Prostate gland (tissue), 2 donors: ENCODE measurements at places on chromosomes 13 and 19. TPM values are rescaled to one million over a fixed set of nuclear protein-coding genes. Genes with fewer than 3 reads are reported as not detected.

DNA sequence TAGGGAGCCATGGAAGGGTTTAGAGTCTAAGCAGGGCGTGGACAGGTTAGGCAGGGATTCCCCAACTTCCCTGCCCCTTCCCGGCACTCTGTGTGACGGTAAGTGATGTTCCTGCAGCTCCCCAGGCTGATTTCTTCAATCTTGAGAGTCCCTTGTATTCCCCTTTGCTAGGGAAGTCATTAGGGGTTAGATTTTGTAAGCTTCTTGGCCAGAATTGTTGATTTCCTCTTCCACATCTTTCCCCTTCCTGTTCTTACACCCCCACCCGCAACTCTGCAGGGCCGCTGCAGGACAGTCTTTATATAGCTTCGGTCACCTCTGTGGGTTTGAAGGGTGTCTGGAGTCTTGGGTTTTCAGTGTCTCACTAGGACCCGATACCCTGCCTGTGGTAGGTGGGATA is 10.6 kb upstream of the ADGRE1 start:
- DNase-seq: no peak

Gene ZNF14
- 9.9 TPM for total RNA-seq

DNA sequence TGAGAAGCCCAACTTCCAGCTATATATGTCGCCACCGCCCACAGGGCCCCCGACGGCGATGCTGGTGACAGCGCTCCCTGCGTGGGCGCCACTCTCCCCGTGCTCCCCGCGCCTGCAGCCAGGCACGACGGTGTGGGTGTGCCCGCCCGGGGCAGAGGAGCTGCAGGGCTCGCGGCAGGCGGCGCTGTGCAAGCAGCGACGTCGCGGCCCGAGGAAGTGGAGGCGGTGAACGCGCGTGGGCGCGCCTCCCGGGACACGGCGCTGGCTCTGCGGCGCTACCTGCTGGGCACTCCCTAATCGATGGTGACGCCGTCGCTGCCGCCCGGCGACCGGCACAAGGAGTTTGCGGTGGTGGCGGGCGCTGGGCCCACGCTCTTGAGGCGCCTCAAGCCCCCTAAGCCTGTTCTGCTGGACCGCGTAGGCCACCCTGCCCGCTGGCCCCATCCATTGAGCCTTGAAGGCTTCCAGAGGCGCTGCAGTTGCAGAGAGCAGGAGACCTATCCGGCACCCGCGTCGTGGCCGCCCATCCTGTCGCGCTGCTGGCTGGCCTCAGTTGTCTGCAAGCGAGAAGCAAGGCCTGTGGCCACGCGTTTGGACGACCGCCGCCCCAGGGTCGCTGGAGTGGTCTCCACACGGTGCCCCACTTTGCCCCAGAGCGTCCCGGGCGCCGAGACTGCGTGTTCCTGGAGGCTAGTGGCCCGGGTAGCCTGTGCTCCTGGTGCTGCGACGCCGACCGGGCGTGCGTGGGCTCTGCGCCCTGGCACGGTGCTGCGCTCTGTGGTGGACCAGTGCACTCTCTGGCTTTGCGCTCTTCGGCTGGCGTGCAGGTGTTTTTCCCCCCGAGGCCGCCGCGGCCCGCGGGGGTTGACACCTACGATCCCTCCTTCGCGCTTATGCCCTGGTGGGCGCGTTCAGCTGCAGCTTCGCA is 23.1 kb downstream of the LRFN3 start:
- no peak for DNase-seq

Gene B3GNT3
- total RNA-seq: 11.9 TPM

DNA sequence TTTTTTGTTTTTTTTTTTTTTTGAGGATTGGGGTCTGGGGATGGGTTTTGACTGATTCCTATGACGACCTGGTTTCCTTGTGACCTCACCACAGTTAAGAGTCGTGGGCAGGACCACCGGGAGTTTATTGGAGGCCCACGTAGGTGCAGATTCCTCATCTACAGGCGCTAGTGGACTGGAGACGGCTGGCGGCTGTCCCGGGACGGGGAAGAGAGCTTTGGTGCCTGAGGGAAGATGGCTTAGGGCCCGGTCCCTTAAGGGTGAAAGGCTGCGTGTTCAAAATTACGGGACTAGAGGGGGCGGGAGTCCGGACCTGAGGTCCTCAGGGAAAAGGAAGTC is 682 bp upstream of the TEAD2 start:
- DNase-seq: peak; percentile 19

DNA sequence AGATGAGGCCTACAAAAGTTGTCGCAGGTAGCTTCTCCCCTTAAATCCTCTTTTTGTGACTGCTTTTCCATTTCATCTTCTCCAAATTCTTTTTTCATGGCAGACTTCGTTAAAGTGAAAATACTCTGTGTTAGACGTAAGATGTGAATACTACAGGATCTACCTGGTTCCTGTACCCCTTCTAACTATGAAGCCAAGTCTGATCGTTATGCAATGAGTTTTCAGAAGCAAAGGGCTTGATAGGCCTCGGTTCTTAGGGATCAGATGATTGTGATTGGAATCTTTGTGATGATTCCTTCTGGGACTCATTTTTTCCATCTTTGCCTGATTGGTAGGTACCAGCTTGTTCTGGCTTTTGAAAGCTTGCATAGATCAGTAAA is 86.9 kb downstream of the PCCA start:
- DNase-seq: no peak

Gene DPF1
- total RNA-seq: not detected

Gene CEACAM16
- not detected for total RNA-seq

Gene OBI1
- total RNA-seq: 20.4 TPM

Gene POP4
- 62.1 TPM for total RNA-seq

DNA sequence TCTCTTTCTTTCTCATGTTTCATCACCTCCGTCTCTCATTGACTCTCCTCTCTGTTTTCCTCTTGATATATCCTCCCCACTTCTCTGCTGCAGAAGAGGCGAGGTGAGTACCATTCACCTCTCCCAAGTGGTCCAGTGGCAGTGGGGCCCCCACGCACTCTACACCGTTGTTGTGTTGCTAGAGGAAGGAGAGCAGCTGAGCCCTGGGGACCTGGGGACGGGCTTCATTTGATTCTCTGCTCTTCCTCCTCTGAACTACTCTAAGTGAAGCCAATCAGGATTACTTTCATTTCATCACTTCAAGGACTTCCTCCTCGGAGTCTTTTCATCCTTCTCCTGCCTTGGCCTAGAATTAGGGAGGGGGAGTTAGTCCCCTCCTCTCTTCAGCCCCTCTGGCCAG is 64.6 kb downstream of the CCNE1 start:
- no peak for DNase-seq

Gene TMEM150B
- not detected for total RNA-seq

GRCh38 chr13:52712385-52712784 is 27.2 kb downstream of the CNMD start:
- DNase-seq: no peak

Gene FGF14
- 0.28 TPM for total RNA-seq

DNA sequence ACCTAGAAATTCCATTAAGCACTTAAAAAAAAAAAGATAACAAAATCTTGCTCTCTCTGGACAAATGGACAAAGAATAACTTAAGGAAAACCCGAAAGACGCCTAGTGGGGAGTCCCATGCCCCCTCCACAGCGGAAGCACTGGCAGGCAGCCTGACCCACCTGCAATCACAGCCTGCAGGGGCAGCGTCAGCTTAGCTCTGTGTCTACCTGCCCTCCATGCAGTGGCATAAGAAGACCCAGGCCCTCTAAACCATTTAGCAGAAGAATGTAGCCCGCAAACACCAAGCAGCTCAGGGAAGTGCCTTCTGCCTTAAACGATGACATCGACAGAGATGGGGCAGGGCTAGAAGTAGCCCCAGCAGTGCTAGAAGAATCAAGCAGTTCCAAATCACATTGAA is 36.0 kb downstream of the KCTD15 start:
- DNase-seq: no peak

GRCh38 chr13:40613192-40613818 is 53.1 kb downstream of the FOXO1 start:
- DNase-seq: peak; percentile 30

DNA sequence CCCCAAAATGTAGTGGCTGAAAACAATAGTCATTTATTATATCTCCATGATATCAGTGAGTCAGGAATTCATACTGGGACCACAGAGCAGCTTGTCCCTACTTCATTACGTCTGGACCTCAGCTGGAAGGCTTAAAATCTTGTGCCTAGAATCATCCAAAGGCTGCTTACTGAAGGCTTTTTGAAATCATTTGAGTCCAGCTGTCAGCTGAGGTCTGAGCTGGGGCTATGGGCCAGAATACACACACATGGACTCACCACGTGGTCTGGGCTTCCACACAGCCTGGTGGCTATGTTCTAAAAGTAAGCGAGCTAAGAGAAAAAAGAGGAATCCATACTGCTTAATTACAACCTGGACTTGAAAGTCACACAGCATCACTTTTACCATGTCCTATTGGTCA is 209.2 kb downstream of the KCTD12 start:
- DNase-seq: no peak

- DNase-seq: peak; percentile 34
These were observed 172.2 kb downstream of the OLFM4 start for GRCh38 chr13:53200498-53201453.

GRCh38 chr13:72072261-72072660 is 205.3 kb upstream of the DACH1 start:
- DNase-seq: no peak

DNA sequence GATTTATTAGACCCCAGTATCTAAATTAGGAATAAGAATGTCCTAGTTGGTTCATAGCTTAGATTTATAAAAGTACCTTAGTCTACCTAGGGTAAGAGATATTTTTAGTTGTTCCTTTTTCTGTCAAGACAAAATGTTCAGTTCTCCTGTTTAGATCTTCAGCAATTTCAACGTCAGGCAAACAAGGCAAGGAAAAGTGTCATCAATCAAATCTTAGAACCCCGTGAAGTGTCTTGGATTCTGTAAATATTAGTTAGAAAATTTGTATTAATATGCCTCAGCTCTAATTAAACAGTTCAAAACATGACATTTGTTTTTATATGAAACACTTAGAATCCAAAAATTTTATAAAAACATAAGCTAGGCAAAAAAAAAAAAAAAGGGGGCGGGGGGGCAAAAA is 296.6 kb downstream of the PCDH9 start:
- no peak for DNase-seq

GRCh38 chr19:27774337-27774736 is 1438.6 kb downstream of the UQCRFS1 start:
- DNase-seq: no peak

GRCh38 chr13:34654203-34654602 is 287.9 kb upstream of the NBEA start:
- DNase-seq: no peak

Gene NLRP11
- 1.5 TPM for total RNA-seq

Gene KCNN4
- total RNA-seq: 65.1 TPM

DNA sequence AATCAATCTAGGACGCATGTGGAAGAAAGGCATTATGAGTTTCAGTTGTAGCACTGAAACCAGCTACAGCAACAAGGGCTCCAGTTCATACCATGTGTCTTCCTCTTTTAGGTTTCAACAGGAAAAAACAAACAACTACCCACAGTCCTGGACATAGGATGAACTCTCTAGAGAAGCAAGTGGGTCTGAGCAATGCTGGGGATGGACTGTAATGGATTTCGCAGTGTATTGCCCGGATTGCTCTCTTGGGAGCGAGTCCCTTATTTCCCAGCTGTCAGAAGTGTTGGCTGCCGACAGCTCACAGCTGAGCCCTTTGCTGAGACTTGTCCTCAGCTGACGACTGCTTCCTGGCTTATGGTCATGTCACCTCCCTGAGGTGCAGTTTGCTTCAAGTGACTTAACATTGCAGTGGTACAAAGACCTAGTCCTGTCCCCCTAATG is 12.1 kb upstream of the MYCBP2 start:
- DNase-seq: no peak

Gene SARS2
- 23.3 TPM for total RNA-seq

DNA sequence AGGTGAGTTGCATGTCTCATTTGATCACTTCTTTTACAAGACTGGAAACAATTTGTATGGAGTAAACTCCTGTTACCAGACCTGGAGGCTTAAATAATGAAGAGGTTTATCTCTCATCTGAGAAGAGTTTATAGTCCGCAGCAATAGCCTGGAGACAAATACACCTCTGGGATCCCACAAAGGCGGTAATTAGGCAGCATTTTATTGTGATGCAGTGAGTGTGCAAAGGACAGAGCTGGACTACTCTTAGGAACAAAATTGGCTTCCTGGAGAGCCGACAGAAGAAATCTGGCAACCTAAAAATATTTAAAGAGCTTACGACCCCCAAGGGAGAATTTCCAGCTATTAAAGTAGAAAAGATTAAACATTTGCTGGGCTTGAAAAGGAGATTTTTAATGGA is 11.8 kb upstream of the KATNAL1 start:
- DNase-seq: no peak

GRCh38 chr13:113953561-113953960 is 20.3 kb downstream of the C13orf46 start:
- no peak for DNase-seq
